A549 treated with RU486 at 1 μM for 4 hours (cell line): ENCODE measurements at places on chromosomes 6 and 20. TPM values are rescaled to one million over a fixed set of nuclear protein-coding genes. Genes with fewer than 3 reads are reported as not detected.

Gene C6orf141
- 20.9 to 24.6 TPM (median 22.9 TPM) in 5 replicates for total RNA-seq

Gene CGAS
- 4.8 to 5.6 TPM (median 5.2 TPM) in 5 replicates for total RNA-seq

Gene OR2H2
- not detected in 5 replicates for total RNA-seq

Gene JPH2
- 0.81 to 1.2 TPM (median 0.88 TPM) in 5 replicates for total RNA-seq

Gene NHSL1
- 3.1 to 4.1 TPM (median 3.6 TPM) in 5 replicates for total RNA-seq
